BJ (cell line): ENCODE measurements at places on chromosomes 7 and 10. TPM values are rescaled to one million over a fixed set of nuclear protein-coding genes. Genes with fewer than 3 reads are reported as not detected.

- peak; percentile 16 for DNase-seq
Observed at GRCh38 chr7:121994625-121995410, 121.9 kb downstream of the PTPRZ1 start.

- no peak for DNase-seq
Observed at GRCh38 chr7:30995536-30995935, 31.8 kb downstream of the GHRHR start.

- DNase-seq = peak; percentile 35
Observed at GRCh38 chr7:151232091-151232916, at the start of gene CHPF2. Gene CHPF2 (plus strand): TSS chr7:151232483. CDS start chr7:151234012, 1,529 bp downstream.

DNA sequence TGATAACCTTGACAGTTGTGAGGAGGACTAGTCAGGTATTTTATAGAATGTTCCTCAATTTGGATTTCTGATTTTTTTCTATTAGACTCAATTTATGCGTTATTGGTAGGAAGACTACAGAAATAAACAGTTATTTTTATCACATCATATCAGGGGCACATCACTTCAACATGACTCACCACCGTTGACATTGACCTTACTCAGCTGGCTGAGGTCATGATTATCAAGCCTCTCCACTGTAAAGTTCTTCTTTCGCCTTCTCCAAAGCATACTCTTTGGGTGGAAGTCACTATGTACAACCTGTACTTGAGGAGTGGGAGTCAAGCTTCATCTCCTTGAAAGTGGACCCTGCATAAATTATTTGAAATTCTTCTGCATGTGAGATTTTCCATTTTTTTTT is 194.3 kb upstream of the IGFBP3 start:
- DNase-seq = no peak

- no peak for DNase-seq
Observed at GRCh38 chr10:29119374-29119773, 169.5 kb upstream of the LYZL1 start.

DNA sequence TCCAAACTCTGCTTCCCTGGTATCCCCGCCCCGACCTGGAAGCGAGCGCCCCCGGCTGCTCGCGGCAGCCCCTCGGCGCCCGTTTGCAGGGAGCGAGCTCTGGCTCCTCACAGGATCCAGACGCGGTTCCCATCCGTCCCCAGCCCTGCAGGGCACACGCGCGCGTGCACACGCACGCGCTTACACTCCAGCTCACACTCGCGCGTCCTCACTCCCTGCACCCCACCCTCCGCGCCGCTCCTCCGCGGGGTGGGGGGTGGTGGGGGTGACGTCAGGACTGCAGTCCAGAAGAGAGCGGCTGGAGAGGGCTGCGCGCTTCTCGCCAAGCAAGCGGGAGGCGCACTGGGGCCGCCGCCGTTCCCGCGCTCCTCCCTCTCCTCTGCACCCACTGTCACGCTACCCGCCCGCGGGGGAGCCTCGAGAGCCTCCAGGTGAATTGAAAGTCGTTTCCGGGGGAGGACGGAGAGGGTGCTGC is 255.6 kb downstream of the OTUD1 start:
- no peak for DNase-seq

- no peak for DNase-seq
Observed at GRCh38 chr7:108234971-108235450, 104.8 kb upstream of the LAMB4 start.

DNA sequence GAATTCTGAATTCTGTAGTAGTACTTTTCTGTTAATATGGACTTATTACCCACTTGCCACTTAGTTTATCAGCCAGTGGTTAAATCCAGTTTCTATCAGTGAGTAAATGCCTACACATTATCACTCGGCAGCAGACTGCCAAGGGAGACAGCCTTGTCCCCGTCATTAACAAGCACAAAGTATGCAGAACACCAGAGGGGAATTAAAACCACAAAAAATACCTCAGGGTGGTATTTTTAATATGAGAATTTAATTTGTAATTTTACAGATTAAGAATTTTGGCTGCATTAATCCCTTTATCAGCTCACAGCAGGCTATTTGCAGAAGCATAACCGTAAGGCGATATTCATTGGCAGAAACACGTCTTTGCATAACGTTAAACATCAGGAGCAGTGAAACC is 150.0 kb upstream of the FZD1 start:
- DNase-seq = no peak

- no peak for DNase-seq
Observed at GRCh38 chr10:121695731-121696464, 97.7 kb upstream of the FGFR2 start.

DNA sequence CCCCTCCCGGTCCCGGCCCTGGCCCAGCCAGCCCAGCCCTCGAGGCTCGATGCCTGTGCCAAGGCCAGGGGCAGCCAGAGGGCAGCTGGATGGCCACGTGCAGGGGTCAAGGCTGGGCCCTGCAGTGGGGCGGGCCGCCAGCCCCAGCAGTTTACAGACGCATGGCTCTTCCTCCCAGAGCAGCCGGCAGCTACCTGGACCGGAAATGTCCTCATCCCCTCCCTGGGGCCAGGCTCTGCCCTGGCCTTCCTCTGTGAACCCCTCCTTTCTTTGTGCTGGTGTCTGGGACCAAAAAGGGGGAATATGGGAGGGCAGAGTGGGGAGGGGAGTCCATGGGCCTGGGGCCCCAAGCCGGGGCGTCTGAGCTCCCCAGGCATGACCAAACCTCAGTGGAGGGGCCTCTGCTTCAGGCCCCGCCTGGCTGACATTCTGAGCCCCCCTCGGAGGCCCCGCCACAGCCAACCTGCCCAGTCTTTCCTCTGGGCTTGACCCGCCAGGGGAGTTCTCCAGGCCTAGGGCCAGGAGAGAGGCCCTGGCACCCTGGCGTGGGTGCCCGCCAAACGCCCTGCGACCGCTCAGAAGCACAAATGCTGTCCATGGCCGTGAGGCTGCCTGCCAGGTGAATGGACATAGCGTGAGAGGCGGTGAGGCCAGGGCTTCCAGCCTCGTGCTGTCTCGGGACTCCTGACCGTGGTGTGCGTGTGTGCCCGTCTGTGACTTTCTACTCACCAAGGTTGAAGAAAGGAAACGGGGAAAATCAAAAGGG is 24.7 kb upstream of the AMZ1 start:
- no peak for DNase-seq

- no peak for DNase-seq
Observed at GRCh38 chr10:52807803-52808202, 35.2 kb upstream of the MBL2 start.

GRCh38 chr10:52965509-52965908 is 192.9 kb upstream of the MBL2 start:
- DNase-seq = no peak

- no peak for DNase-seq
Observed at GRCh38 chr7:1054438-1054837, 10.1 kb downstream of the GPR146 start.

- DNase-seq = no peak
Observed at GRCh38 chr7:71735961-71736556, 604.1 kb downstream of the GALNT17 start.

DNA sequence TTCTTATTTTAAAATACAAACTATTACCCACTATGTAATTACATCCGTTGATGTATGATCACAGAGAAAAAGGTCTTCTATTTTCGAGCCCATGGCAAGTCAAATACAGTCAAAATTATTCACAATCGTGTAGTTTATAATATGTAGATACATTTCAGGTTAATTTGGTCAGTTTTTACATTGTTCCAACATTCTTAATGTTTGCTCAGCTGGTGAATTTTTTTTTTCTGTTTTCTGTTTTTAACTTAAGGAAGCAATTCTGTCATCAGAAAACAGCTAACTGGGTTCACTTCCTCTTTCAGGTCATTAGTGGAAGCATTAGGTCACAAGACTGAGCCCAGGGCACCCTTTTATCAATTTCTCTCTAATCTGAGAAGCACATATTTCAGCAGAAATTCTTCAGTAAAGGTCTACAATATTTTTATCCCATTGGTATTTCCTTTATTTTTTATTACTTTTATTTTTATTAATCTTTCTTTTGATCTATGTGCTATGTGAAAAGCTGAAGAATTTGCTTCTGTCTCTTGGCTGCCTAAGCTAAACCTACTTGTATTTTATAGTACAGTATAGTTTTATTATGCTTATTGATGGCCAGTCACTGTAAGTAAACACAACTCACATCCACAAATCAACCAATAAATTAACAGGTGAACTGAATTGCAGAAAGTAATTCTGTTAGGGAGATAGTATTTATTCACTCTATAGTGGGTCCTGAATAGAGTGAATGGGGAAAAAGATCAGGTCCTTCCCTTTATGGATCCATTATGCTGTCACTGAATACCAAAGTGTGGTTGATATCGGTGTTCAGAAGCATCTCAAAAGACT is 84.6 kb downstream of the ICA1 start:
- no peak for DNase-seq

- DNase-seq = no peak
Observed at GRCh38 chr7:143393267-143394041, 12.3 kb downstream of the ZYX start.

GRCh38 chr10:73773152-73773879 is 8.5 kb upstream of the CHCHD1 start:
- no peak for DNase-seq

- no peak for DNase-seq
Observed at GRCh38 chr10:114188900-114189299, 9.7 kb downstream of the TDRD1 start.

GRCh38 chr10:78357141-78358063 is 323.7 kb downstream of the RPS24 start:
- no peak for DNase-seq

DNA sequence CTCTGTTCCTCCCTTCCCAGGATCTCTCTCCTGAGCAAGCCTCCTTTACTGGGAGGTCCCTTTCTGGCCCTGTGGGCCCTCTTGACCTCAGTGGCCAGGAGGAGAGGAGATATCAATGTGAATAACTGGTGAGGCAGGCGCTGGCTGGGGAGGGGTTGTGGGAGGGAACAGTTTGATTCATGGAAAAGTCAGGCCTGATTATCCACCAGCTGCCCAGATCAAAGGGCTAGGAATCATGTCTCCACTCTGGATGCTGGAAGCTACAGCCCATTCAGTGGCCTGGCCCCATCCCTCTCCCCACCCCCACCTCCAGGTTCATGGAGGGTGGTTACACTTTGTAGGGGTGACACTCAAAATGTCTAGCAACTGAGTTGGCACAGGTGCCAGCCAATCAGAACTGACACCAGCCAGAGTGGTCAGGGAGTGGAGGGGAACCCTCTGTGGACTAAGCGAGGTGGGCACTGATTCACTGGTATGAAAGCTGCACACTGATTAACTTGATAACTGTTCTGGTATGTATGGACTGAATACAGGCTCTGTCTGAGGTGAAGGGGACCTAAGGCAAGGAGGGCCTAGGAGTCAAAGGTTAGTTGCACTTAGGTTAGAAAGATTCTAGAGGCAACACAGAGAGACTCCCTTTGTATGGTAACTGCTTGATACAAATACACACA is 4.8 kb downstream of the PRRT4 start:
- DNase-seq = no peak

GRCh38 chr10:123496996-123497660 is 169.0 kb upstream of the GPR26 start:
- DNase-seq = no peak

- DNase-seq = peak; percentile 71
Observed at GRCh38 chr10:98460837-98461499, 14.2 kb upstream of the HPS1 start.

DNA sequence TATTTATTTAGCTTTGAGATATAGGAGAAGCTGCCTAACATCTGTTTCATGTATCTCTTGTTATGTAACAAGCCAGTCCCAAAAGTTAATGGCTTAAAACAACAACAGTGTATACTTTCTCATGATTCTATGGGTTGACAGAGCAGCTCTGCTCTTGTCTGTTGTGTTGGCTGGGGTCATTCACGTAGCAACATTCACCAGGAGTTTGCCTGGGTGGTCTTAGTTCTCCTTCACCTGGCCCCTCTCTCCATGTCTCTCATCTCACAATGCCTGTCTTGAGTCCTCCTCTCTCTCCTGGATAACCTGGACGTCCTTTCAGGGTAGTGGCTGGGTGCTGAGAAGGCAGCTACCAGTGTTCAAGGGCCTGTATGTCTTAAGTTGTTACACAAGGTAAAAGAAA is 27.5 kb downstream of the INPP5F start:
- DNase-seq = no peak

GRCh38 chr7:94436018-94436604 is 41.4 kb downstream of the COL1A2 start:
- DNase-seq = no peak

DNA sequence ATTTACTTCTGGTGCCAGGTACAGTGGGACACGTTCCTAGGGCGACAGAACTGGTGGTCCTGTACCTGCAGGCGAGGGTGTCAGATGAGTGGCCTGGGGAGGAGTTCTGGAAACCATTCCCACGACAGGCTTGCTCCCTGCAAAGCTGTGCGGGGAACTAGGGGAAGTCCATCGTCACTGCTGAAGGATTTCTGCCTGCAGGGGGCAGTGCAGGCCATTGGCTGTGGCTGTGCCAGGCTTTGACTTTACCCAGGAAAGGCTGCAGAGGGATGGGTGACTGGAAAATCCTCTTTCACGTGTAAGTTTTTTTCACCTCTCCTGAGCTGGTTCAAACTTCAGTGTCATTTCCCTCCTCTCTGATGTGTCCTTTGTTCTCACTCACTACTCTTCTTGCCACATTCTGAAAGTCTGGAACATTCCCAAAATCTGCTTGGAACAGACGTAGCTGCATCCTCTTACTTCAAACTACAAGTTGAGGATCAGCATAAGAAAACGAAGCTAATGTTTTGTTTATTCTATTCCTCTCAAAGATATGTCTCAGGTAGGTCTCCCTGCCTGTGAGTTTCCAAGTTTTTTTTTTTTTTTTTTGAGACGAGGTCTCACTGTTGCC is 126.5 kb downstream of the SH2D4B start:
- DNase-seq = no peak

- DNase-seq = no peak
Observed at GRCh38 chr7:74286131-74286530, 3.1 kb upstream of the CLIP2 start.

DNA sequence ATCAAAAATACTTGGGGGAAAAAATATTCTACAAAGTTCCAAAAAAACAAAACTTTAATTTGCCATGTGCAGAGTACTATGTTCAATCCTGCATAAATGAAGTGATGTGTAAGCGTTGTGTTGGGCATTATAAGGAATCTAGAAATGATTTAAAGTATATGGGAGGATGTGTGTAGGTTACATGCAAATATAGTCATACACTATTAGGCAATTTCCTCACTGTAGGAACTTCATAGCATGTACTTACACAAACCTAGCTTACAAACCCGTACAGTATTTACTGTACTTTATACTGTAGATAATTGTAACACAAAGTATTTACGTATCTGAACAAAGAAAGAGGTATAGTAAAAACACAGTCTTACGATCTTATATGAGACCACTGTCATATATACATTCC is 72.3 kb downstream of the NRBF2 start:
- DNase-seq = no peak

DNA sequence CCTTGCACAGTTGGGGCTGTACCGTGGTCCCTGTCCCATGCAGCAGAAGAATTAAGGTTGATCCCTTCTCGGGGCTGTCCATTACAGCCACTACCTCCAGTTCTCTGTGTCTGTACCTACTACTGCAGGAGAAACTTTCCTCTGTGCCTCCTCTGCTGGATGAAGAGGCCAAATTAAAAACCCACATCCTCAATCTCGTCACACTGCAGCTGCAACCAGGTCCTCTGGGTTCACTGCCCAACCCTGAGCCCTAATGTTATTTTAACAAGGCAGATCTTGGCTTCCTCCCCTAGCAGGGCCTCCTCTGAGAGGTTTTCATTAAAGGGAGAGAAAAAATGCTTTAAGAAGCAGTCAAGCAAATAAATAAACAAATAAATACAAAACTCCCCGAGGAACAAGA is 66.6 kb downstream of the PLXNA4 start:
- DNase-seq = no peak

HK1 gene
- polyA plus RNA-seq = 39.7 and 47.5 TPM in 2 replicates

DBF4 gene
- polyA plus RNA-seq = 3.8 and 5.4 TPM in 2 replicates

CRPPA gene
- polyA plus RNA-seq = 0.39 and 0.78 TPM in 2 replicates

PPP1R17 gene
- polyA plus RNA-seq = not detected in 2 replicates

RBM28 gene
- polyA plus RNA-seq = 14.8 and 16.1 TPM in 2 replicates

PLAC9 gene
- 16.3 and 19.3 TPM in 2 replicates for polyA plus RNA-seq

WASHC2C gene
- polyA plus RNA-seq = 19.4 and 26.0 TPM in 2 replicates
